ENCODE measurements at places on chromosomes 2 and 18.

- DNase-seq = no peak
Observed at GRCh38 chr2:65867446-65867845, 435.0 kb upstream of the SPRED2 start.

GRCh38 chr2:188305271-188305670 is 13.6 kb downstream of the GULP1 start:
- no peak for DNase-seq

DNA sequence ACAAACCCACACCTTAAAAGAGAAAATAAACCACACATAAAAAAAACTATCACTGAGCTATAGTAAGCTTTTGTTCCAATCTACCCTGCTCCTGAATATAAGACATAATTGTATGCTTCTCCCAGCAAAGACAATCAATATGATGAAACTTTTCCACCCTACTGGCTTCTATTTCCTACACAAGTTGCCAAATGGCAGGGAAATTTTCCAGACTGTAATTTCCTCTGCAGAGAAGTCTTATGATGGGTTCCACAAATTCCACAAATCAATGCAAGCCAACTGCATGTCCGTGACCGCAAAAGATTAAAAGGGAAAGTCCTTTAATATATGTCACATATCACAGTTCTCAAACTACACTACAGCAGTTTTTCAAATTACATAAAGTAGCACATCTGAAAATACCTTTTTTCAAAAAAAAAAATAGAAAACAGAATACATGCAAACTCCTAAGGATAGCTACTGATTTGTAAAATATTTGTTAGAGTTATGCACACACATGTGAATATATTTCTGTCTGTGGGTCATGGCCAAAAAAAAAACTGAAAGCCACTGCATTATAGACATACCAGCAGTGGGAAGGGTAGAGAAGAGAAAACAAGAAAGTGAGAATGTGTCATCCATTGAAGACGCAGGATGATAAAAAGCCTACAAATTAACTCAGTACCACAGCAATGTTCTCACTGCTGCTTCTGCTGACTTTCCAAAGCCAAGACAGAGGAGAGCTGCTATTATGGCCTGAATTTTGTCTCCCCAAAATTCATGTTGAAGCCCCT is 61.4 kb downstream of the RPL31 start:
- DNase-seq = no peak

GRCh38 chr2:71552356-71552755 is 99.0 kb downstream of the DYSF start:
- DNase-seq = no peak

DNA sequence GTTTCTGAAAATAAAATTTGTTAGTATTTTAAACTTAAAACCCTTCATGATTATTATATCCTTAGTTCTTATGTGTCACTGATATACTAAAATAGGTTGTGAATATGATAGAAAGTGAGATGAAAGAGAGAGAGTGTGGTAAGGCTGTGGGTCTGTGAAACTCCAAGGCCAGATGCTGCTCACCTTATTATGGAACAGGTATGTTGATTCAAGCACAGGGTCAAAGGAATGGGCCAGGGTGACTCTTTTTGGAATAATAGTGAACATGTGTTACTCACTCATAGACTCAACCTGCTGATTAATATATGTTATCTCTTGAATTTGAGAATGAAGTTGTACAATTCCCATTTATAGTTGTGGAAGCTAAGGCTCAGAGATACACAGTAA is 70.7 kb upstream of the FN1 start:
- DNase-seq = no peak

GRCh38 chr18:76821356-76821874 is 942 bp upstream of the ZNF236 start:
- DNase-seq = no peak

- peak; percentile 15 for DNase-seq
Observed at GRCh38 chr2:54899576-54900200, 150.6 kb downstream of the RTN4 start.

- no peak for DNase-seq
Observed at GRCh38 chr2:157849591-157849990, 26.5 kb downstream of the ACVR1 start.
